ENCODE measurements at places on chromosomes 2 and 18.

DNA sequence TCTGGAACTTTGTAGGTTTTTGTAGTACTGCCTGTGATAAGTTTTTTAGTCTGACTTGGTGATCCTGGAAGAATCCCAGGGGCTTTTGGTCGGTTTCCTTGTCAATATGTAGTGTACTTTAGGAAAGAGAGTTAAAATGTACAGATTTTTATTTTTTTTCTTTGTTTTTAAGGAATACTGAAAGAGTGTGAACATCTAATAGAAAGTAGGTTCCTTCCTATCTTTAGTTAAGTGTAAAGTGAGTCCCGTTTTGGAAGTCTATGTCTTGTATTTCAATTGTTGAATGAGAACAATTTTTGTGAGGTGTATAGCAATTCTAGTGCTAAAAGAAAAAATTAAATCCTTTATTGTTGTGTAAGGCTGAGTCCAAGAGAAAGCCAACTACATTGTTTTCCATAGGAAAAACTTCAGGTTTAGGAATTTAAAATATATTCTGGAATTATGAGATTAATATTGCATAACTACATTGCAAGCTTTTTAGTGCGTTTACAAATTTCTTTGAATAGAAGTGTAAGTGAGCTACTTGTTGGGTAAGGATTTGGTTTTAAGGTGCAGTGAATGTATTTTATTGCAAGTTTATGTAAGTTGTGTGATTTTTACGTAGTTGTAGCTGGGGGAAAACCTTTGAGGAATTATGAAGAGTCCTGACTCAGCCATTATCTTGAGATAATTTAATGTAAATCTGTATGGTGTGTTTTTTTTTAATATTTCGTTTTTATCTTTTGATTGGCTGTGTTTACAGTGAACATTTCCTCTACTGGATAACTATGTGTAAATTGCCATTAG lies 1.7 kb downstream of the VAPA start:
- DNase-seq: no peak

- DNase-seq: no peak
Measured at GRCh38 chr2:192203876-192204275, 9.1 kb upstream of the TMEFF2 start.

- DNase-seq: no peak
Measured at GRCh38 chr18:9825571-9826073, 60.2 kb upstream of the TXNDC2 start.

DNA sequence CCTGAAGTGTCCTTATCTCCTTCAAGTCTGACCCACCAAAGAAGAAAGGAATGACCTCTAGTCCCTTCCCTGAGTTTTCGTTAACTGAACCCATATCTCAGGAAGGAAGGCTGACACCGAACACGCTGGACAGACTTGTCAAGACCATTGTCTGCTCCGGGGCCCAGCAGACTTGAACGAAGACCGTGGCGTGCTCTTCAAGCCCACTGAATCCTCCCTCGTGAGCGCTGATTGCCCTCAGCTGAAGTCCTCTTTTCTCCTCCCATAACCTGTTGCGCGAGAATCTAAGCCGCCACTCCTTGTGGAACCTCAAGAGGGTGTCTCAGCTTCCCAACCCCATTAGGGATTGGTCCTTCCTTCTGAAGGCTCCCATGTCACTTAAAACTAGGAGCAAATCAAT lies 634 bp upstream of the CNDP1 start:
- DNase-seq: no peak

DNA sequence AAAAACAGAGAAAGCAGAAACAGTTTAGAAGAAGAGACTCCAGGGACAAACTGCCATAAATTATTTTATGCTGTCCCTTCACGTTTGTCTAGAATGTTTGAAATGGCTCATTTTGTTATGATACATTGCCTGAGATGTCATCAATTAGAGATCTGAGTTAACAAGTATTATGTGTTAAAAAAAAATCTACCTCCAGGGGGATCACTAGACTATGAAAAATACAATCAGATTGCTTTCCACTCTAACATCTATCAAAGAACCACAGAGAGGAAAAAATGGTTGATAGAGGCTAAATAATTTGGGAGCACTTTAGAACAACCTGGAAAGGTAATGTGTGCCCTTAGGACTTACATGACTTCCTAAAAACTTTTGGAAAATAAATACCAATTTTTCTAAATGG lies 103.8 kb upstream of the CCDC150 start:
- DNase-seq: no peak

DNA sequence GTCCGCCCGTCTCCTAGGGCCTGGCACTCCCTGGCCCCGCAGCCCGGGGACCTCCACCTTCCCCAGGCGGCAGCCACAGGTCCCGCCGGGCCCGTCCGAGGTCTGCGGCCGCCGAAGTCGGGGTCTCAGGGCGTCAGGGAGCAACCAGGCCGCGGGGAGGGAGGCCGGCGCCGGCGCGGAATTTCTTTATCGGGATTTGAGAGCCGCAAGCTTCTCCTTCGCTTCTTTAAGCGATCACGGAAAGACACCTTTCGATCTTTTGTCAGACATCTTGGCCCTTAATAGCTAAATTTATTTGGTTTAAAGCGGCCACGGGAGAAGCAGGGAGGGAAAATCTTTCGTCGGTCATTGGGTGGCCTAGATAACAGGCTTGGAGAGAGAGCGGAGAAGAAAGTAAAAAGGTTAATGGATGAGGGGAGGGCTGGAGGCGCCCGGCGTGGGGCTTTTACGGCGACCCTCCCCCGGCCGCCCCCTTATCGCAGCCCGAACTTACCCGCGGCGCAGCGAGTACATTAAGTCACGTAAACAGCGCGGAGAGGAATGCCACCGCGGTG lies 4.3 kb upstream of the GATA6 start:
- DNase-seq: no peak

DNA sequence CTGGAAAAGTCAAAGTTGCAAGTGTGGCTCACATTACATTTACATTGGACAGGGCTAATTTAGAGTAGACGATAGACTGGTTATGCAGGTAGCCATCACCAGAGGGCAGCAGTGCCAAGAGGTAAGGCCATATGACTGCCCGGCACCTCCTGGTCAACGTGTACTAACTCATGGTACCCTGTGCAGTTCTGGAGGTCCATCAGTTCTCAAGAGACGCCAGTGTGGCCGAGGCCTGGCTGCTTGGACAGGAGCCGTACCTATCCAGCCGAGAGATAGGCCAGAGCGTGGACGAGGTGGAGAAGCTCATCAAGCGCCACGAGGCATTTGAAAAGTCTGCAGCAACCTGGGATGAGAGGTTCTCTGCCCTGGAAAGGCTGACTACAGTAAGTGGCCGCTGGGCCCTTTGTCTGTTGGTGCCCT lies 65.8 kb upstream of the EML6 start:
- no peak for DNase-seq

GRCh38 chr2:67462738-67463496 lies 65.8 kb downstream of the ETAA1 start:
- no peak for DNase-seq

GRCh38 chr2:238631491-238632180 lies 204.9 kb downstream of the ASB1 start:
- DNase-seq: no peak

- DNase-seq: no peak
Measured at GRCh38 chr18:10012526-10012925, 98.7 kb downstream of the VAPA start.

GRCh38 chr2:54724560-54725342 lies 1.3 kb downstream of the EML6 start:
- no peak for DNase-seq

- DNase-seq: no peak
Measured at GRCh38 chr2:117770730-117771129, 43.8 kb upstream of the DDX18 start.

- DNase-seq: no peak
Measured at GRCh38 chr2:41062336-41062735, 610.4 kb upstream of the SLC8A1 start.

GRCh38 chr2:160367887-160368286 lies 125.7 kb downstream of the RBMS1 start:
- DNase-seq: no peak

DNA sequence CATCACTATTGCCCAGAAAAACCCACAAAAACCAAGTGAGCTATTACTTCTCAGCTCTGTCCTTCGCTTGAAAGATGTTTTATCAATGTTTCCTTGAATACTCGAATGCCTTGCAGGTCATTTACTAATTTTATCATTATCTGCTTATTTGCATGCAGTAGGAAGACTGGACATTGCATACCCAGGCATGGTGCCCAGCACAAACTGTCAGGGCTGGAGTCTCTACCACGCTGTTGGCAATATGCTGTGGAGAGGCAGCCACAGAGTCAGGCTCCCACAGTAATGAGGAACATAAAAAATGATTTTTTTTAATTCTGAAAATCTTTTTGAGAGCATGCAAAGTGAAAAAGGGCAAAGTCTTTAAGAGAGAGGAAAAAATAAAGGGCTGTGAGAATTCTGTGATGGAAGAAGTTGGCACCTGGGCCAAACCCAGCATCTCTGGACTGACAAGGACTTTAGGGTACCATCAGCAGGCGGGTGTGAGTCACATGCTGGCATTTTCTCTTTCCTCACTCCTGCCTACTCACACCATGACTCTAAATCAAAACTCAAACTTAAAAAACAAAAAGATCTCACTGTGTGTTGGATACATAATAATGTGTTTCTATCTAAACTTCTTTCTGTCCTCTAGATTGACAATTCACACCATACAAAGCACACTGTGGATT lies 709.8 kb upstream of the FANCL start:
- DNase-seq: no peak

DNA sequence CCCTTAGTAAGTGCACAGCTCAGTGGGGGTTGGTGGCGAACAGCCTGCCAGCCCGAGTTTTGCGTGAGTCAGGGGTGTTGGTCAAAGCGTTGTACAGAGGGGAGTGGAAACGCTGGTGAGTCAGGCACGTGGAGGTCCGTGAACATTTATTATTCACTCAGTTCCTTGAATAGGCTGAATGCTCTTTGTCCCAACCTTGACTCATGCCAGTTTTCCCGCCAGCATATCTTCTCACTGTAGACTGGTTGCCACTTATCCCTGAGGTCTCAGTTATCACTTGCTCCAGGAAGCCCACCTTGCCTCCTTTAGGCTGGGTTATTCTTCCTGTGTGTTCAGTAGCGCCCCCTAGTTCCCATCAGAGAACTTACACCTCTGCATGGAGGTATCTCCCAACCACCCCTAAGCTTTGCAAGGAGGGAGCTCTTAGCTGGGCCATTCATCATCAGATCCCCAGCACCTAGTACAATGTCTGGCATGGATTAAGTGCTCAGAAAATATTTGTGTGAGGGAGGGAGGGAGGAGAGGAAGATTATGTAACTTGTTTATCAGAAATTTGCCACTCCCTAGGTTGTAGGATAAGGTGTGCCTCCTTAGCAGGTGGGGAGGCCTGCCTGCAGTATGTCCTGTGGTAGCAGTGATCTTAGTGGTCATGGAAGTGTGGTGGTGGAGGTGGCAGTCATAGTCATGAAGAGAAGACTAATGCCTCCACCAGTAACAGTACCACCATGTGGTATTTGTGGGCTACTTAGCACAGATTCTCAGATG lies 72.1 kb downstream of the CABLES1 start:
- DNase-seq: no peak

DNA sequence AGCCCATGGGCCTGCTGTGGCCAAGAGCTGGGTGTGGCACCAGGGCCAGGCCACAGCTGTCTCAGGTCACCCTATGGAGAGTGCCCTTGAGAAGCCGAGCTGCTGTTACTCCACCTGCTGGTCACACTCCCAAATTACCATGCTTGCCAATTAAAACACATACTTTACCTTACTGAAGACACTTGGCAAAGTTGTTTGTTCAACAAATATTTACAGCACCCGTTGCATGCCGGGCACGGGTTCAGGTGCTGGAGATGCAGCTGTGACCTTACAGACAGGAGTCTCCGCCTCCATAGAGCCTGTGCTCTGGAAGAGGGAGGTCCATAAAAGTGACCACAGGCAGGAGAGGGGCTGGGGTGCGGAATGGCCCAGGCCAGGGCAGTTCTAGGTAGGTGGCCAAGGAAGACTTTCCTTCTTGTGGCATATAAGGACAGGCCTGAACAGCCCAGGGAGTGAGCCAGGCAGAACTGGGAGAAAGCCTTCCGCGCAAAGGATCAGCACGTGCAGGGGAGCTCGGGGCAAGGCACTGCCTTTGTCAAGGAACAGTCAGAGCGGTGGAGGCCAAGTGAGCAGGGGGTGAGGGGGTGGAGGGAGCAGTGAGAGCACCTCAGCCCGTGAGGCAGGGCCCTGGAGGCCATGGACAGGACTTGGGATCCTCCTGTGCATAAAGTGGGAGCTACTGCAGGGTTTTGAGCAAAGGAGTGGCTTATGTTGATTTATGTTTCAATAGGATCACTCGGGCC lies 23.6 kb upstream of the RBM44 start:
- DNase-seq: no peak

DNA sequence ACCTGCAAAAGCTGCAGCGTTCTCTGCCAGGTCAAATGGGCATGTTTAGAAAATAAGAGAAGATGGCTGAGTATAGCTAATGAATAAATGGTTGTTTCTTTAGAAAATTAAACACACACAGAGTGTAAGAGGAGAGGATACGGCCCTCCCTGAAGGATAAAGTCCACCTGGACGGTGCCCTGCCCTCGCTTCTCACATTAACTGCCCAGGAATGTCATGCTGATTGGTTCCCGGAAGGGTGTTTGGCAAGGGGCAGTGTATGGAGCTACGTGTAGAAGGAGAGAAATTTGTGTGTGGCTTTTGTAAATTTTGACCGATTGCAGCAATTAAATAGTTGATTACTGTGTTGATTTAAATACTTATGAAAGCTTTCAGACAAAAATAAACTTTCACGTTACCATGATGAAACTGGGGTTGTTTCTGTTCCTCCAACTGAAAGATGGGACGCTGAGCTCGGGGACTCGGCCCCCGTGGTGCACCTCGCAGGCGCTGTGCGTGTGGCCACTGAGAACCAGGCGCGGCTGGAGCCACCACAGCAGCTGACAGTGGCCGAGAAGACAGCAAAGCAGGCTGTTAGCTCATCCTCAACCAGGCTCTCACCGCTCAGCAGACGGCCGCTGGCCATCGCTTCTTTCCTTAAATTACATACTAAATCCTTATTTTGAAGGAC lies 22.7 kb downstream of the MPPE1 start:
- DNase-seq: no peak

DNA sequence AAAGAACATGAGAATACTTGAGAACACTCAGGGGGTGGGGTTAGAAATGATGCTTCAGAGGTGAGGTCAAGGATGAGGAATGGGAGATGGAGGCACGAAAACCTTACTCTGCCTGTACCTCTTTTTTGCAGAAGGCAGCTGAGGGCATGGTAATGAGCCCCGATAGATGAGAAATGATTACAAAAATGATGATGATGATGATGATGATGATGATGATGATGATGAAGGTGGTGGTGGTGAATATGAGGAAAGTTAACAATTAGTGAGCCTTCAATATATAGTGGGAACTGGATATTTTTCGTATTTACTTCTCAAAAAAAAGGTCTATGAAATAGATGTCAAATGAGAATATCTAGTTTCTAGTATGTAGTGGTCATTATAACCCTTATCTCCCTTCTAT lies 584.3 kb downstream of the EPHA4 start:
- no peak for DNase-seq

GRCh38 chr2:121246704-121247255 lies 38.2 kb downstream of the TFCP2L1 start:
- DNase-seq: no peak

GRCh38 chr2:262117-262516 lies 1.7 kb downstream of the SH3YL1 start:
- no peak for DNase-seq

Data from stimulated activated CD8-positive, alpha-beta memory T cell treated with anti-CD3 and anti-CD28 coated beads, Interleukin-7, amount 100 ng/mL, for 1 hour (primary cell).